Mammary epithelial cell (primary cell): ENCODE measurements at places on chromosomes 6 and 20. TPM values are rescaled to one million over a fixed set of nuclear protein-coding genes. Genes with fewer than 3 reads are reported as not detected.

Gene IL17A
- total RNA-seq, result not detected

Gene PLEKHG1
- total RNA-seq, result 63.2 TPM

Gene JAG1
- total RNA-seq, result 283 TPM

Gene TNXB
- 0.82 and 1.7 TPM in 2 replicates for total RNA-seq

Gene ATF6B
- total RNA-seq, result 69.0 and 89.3 TPM in 2 replicates

Gene RBM38
- 21.2 TPM for total RNA-seq

Gene CST3
- total RNA-seq, result 158 TPM

Gene RHAG
- not detected in 2 replicates for total RNA-seq

Gene ZSCAN23
- total RNA-seq, result 7.2 TPM

Gene RAD21L1
- not detected in 2 replicates for total RNA-seq

Gene ISM1
- total RNA-seq, result 1.7 and 3.7 TPM in 2 replicates

Gene UST
- total RNA-seq, result 13.0 and 18.5 TPM in 2 replicates

Gene FHL5
- total RNA-seq, result not detected
